ENCODE measurements at places on chromosomes 16 and 17.

DNA sequence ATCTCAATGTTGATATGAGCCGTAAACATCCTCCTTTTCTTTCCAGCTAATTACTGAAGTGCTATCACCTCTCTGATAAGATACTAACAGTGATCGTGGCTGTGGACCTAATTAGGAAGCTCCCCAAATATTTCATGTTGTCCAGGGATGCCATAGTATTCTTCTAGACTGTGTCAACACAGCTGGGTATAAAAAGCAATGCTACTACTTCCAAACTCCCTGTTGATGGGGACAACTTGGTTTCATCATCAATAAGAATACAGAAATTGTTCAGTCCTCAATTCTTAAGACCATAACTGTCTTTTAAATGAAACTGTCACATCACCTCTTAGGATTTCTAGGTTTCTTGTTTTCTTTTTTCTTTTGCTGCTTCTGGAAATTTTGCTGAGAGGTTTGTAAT lies 530.6 kb downstream of the TOX3 start:
- DNase-seq = no peak

DNA sequence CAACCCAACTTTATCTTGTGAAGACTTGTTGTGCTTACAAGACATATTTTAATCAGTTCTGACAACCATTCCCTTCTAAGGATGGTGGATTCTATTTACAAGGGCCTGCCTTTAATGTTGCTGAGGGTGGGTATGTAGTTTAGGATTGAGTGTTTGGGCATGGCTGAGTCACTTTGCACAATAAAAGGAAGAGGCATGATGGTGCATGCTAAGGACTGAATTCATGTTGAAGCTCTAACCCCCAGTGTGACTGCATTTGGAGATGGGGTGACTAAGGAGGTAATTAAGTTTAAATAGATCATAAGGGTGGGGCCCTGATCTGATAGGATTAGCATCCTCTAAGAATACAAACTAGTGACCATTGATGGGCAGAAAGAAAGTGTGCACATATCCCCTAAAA lies 196.1 kb upstream of the HS3ST3A1 start:
- DNase-seq = no peak

DNA sequence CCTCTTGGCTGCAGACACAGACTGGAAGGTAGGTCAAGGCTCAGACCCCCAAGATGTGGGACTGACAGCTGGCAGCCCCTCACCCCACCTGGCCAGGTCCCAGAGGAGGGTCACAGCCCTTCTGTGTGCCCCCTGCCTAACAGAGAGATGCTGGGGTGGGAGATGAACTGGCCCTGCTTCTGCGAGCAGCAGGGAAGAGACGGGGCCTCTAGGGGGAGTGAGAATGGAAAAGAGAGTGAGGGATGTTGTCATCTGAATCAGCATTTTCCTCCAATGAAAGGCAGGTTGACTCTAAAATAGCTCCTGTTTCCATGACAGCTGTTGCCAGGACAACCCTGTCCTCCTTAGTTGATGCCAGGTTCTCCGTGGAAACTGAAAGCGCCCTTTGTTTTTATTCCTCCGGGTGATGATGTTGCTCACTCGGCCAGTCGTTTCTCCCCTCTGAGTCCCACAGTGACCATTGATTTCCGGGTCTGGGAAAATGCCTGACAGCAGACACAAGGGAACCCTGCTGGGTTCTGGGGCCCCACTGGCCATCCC lies 4.9 kb upstream of the NDRG4 start:
- peak; percentile 88 for DNase-seq

DNA sequence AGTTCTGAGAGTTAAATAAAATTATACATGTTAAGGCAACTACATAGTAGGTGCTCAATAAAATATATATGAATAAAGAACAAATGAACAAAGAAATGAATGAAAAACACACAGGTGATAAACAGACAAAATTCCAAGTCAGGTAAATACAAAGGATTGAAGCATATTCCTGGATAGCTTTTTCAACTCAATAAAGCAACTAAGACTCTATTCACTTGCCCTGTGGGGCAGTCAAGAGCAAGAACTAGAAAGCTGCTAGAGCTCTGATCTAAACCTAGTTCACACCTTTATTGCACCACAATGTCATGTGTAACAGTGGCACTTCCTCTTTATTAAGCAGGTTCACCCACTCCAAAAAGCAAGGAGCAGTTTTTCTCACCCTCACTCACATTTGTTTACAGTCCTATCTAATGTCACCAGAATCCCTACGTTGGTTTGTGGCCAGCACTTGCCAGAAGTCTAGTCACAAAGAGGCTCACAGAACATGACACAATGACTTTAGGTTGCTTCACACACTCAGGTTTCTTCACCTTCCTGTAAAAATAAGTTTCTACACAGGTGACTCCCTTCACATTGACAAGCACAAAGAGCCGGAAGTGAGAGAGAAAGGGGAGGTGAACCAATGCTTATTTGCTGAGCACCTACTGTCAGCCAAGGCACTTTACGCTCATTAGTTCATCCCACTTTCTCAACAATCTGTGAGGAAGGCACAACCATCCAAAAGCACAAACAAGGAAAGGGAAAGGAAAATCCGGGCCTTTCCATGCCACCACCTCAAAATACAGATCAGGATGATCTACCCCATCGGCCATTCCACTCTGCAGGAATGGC lies 70.8 kb downstream of the XPO6 start:
- DNase-seq = no peak

DNA sequence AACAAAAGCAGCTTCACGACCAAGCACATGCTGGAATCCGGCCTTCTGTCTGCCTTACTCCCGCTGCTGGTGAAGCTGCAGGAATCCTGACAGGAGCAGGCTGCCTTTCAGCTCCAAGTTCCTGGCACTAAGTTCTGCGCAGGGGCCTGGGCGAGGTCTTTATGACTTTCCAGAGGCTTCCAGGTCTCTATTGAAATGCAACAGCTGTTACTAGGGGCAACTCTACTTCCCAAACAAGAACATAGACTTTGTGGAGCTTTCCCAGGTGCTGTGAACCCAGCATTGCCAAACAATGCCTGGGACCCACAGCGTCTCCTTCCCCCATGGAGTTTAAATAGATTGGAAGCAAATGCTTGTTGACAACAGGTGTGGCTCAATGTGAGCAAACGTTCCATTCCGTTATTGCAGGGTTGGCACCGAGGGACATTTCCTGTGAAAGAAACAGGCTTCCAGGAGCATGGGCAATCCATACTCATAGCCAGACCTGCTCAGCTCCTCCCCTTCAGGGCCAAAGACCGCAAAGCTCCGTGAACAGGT lies 156.0 kb downstream of the CDH13 start:
- no peak for DNase-seq

DNA sequence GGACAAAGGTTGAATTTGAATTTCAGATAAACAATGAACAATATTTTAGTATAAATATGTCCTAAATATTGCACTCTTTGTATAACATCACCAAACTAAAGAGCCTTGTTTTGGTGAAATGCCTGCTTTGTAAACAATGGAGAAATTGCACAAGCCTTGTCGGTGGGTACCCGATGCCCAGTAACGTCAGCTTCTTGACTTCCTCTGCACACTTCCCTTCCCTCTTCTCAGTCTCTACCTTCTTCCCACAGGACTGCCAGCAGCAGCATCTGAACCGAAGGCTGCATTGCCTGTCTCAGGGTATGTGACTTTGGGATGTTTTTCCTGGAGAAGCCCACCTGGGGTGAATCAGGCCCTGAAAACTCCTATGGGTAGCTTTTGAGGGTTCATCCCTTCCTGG lies 113.9 kb downstream of the UTP18 start:
- no peak for DNase-seq

DNA sequence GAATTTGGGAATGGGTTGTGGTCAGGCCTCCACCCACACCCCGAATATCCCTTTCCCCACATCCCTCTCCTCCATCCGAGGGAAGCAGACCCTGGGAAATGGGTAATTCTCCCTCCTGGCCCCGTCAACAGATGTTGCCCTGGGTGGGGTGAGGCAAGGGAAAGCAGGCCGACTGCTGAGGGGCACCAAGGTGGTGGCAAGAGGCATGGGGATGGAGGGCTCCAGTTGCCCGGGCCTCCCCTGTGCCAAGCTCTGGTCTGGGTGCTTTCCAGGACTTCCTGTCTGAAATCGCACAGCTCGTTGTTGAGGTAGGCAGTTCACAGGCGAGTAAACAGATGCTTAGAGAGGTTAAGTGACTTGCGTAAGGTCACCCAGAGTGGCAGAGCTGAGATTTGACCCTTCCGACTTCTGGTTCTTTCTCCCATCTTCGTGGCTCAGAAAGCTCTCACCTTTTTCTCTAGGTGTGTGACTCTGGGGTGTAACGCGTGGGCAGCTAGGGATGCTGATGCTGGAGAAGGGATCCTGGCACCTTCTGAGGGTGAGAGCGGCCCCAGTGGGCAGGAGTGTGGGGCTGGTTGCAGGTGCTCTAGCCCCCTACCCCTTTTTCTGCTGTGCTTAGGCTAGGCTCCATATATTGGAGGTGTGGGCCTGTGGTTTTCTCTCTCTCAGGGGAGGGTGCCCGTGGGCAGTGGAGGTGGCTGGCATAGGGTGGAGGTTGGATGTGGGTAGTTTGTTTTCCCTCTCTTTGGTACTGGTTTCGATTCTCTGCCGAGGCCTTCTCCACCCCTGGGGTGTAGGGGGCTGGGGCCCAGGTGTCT lies 17.2 kb downstream of the RARA start:
- no peak for DNase-seq

Measured in NCI-H2227 treated with DMSO at 0.1 percent for 48 hours (cell line).